ENCODE measurements at places on chromosomes 5 and 9.

- no peak overlapping the region for H3K27ac ChIP-seq
- no peak for DNase-seq
- H3K4me3 ChIP-seq: no peak overlapping the region
- H3K27me3 ChIP-seq: peaks cover 2% of the 10 kb centered on the region
- H3K4me1 ChIP-seq: peaks cover 25% of the 10 kb centered on the region
Observed at GRCh38 chr5:106587-106986, 14.6 kb downstream of the PLEKHG4B start.

DNA sequence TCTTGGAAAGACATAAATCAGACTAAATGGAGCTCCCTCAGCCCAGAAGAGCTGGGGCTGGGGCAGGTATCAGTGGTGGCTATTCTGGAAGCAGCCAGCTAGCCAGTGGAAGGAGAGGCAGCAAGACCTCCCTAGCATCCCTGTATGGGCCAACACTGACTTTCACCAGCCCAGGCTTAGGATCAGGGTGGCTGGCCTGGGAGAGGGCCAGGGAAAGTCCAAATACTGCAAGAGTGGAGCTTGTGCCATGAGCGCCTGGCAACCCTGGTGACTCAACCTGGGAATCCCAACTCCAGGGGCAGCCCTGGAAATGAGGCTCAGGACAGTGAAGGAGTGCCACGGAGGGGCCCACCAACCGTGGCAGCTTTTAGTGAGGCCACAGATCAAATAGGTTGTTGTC, 7.6 kb upstream of the IRF1 start:
- peaks cover 22% of the 10 kb centered on the region for H3K4me1 ChIP-seq
- H3K27ac ChIP-seq: peak overlapping the region; percentile 32
- no peak overlapping the region for H3K4me3 ChIP-seq
- H3K36me3 ChIP-seq: no peaks in the 10 kb centered on the region
- no peaks in the 10 kb centered on the region for H3K27me3 ChIP-seq

DNA sequence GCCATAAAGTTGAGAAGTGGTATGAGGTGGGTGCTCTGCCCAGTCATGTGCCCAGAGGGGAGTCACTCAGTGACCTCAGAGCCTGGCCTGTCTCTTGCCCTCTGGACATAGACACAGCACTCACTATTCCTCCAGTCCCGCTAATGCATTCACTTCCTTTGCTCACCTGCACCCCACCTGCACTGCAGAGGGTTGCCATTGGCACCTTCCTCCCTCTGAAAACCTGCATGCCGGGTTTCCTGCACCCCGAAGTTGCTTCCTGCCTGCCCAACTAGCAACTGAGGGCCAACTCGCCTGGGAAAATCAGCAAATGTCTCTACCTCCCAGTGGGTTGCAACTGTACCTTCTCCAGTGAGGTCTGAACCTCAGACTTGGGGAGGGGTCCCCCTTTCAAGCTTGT, 48.1 kb upstream of the SPTLC1 start:
- no peaks in the 10 kb centered on the region for H3K4me1 ChIP-seq
- DNase-seq: no peak
- H3K36me3 ChIP-seq: peaks cover 12% of the 10 kb centered on the region

GRCh38 chr9:132234535-132234934, 72.7 kb downstream of the NTNG2 start:
- no peaks in the 10 kb centered on the region for H3K36me3 ChIP-seq
- H3K4me1 ChIP-seq: peaks cover 8% of the 10 kb centered on the region
- no peak overlapping the region for H3K4me3 ChIP-seq
- H3K27ac ChIP-seq: no peak overlapping the region
- no peak for DNase-seq
- peaks cover 20% of the 10 kb centered on the region for H3K27me3 ChIP-seq

- H3K4me3 ChIP-seq: no peak overlapping the region
- no peaks in the 10 kb centered on the region for H3K4me1 ChIP-seq
- H3K27me3 ChIP-seq: peaks cover 27% of the 10 kb centered on the region
- no peak overlapping the region for H3K27ac ChIP-seq
- no peaks in the 10 kb centered on the region for H3K36me3 ChIP-seq
- no peak for DNase-seq
Observed at GRCh38 chr5:174293481-174293880, 248.0 kb downstream of the NSG2 start.

- peaks cover 3% of the 10 kb centered on the region for H3K36me3 ChIP-seq
- no peak overlapping the region for H3K27ac ChIP-seq
- DNase-seq: no peak
- H3K27me3 ChIP-seq: no peaks in the 10 kb centered on the region
- no peak overlapping the region for H3K4me3 ChIP-seq
Observed at GRCh38 chr9:20526500-20527319, 95.6 kb downstream of the MLLT3 start.

Measured in mesothelial cell of epicardium (in vitro differentiated cells).